ENCODE measurements at places on chromosomes 11 and 22.

GRCh38 chr11:134761926-134762247 is 349.8 kb upstream of the B3GAT1 start:
- no peak for DNase-seq

DNA sequence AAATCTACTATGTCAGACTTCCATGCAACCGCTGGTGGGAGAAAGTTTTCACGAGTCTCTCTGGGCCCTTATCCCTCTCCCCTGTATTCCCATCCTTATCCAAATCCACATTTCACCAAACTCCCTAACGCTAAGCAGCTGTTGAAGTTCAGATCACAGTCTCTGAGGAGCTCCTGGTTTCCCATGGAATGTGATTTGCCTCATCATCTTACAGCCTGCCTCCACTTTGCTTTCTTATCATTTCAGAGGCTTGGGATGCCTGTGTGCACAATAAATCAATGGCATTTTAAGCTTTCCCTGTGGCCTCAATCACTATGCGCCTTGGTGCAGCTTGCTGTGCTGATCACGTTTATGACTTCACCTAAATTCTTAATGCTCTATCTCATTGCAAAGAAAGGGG is 352.4 kb upstream of the FAT3 start:
- DNase-seq: no peak

GRCh38 chr22:42645341-42645937 is 3.8 kb downstream of the CYB5R3 start:
- no peak for DNase-seq

DNA sequence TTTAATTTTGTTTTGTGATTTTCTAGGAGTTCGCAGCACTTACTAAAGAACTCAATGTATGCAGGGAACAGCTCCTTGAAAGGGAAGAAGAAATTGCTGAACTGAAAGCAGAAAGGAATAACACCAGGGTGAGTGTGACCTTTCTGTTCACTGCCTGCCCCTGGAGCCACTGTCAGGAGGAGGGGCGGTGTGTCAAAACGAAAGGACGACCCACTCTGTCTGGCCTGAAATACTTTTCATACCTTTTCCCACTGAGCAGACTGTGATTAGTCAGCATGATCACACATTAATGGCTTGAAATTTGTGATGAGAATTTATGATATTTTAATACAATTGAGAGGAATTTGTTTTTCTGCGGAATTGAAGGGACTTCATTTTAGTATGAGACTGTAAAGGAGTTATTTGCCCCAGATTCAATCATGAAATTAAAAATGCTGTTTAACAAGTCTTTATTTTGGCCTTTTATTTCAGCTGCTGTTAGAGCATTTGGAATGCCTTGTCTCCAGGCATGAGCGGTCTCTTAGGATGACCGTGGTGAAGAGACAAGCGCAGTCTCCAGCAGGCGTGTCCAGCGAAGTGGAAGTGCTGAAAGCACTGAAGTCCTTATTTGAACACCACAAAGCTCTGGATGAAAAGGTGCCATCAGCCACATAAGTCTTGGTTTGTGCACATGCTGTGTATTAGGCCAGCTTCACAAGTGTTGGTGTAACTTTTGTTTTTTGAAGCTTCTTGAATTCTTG is 54.1 kb downstream of the PPFIA1 start:
- no peak for DNase-seq

DNA sequence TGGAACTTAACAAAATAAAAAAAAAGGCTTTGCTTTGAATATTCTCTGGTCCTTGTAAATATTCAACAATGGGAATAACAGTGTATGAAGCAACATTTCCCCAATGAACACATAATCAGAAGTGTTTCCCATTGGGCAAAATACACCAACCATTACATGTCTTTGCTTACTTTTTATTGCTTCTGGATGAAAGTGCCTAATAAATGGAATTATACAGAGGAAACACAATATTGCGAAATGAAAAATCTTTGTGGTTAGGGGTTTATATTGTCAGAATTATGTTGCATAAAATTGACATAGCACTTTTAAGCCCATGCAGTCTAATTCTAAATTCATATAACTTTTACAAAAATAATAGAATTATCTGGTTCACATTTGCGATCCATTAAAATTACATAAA is 386.4 kb downstream of the DCDC1 start:
- DNase-seq: no peak

Data from CD4-positive, alpha-beta memory T cell (primary cell).